CD4-positive, alpha-beta T cell treated with Interferon alpha-2 for 1 hour (primary cell): ENCODE measurements at places on chromosomes 1 and 21.

DNA sequence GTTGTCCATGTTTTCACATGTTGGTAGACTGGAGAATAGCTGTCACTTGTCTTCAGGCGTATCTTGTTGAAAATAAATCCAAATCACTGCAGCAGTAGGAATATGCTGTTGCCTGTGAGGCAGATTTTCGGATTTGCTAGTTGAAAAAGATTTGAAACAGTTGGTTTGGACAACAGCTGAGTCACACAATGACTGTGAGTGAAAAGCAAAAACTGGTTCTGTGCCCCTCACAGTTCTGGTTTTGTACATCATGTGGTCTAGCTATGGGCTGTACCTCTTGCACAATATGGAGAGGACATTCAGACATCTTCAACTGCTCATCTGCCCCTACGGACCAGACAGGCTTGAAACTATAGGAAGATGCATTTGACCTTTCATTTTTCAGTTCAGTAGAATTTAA, 1.8 kb downstream of the ARF1 start:
- no peak for DNase-seq

DNA sequence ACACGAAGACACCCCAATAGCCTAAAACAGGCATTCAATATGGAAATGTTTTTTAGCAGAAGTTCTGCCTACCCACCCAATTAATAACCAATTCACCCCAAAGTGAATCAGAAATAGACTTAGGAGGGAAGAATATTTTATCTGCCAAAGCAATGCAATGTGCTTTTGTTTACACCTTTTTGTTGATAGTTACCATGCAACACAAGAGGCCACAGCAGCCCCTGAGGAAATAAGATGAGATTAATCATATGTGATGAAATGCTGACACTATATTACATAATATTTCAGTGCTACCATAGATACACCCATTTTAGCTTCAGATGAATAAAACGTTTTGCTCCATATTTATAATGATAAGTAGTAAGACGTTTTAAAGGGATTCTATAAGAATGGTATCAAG, 60.9 kb upstream of the RGS2 start:
- DNase-seq, result no peak

DNA sequence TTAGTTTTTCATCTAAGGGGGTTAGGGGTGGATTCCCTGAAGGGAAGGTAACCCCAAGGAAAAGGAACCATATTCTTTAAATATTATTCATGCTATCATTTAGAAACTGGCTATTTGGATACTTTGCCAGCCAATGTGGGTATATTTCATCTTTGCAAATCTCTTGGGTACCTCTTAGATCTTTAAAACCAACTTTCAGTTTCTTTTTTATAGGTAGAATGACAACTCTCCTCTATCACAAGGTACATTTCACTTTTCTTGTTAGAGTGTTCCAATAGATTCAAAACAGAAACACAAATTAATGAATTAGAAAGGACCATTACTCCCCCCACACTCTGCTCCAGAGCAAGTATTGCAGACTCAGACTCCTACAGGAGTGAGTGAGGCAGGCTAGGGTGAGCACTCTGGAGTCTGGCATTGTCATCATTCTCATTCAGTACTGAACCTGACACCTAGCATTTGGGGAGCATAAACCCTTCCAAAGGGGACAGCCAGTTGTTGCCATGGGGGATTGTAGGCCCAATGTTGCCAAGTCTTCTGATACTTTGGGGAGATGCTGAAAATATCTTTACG, 43.0 kb downstream of the MACO1 start:
- DNase-seq, result no peak

DNA sequence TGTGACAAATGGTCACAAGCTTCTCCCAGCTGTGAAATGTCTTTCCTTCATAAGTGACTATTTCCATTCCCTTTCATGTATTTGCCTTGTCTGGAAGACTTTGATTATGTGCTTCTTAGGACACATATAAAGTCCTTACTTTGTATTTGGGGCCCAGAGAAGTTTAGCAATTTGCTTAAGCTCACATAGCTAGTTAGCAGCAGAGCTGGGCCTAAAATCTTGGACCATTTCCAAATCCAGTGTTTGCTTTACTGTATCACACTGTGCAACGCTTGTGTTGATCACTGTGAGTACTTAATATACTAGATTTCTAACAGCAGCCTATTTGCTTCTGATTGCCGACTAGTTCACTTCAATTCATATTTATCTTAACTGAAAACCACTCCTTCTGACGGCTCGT, 2.2 kb upstream of the KCNA3 start:
- no peak for DNase-seq
